Pulmonary artery endothelial cell (primary cell): ENCODE measurements at places on chromosomes 7 and 10.

DNA sequence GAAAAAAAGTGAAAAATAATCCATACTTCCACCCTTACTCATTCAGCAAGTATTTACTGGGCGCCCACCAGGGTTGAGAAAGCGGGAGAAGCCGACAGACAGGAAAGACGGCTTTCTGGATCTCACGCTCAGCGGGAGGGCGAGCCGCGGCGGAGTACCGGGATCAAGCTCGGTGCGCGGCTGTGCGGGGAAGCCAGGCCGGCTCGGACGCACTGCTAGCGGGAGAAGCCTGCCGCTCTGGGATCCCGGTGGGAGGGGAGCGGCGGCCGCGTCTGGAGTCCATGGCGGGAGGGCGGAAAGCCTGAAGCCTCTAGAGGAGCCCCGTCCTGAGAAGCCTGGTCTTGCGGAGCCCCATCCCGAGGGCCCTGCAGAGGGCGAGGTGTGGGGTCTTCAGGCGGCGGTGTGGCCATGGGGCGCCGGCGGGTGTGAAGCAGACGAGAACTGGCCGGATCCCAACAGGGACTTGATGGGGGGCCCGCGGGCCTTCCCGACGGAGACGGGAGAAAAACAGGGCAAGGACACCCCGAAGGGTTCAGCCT is 82.9 kb downstream of the VIPR2 start:
- DNase-seq: no peak

DNA sequence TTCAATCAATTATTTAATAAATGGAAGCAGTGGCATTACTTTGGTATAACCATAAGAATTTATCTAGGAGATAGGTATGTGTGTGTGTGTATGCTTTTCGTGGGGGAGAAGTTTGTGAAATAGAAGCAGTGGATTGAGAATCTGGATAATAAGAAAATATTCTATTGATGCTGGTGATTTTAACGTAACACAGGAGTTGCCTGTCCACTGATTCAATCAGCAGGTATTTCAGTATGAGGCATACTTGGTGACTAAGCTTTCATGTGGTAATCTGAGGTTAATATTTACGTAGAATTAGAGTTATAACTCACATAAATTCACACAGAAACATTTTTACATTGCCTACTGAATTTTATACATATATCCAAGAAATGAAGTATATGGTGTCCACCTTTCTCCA is 568.0 kb downstream of the ZWINT start:
- DNase-seq: no peak

DNA sequence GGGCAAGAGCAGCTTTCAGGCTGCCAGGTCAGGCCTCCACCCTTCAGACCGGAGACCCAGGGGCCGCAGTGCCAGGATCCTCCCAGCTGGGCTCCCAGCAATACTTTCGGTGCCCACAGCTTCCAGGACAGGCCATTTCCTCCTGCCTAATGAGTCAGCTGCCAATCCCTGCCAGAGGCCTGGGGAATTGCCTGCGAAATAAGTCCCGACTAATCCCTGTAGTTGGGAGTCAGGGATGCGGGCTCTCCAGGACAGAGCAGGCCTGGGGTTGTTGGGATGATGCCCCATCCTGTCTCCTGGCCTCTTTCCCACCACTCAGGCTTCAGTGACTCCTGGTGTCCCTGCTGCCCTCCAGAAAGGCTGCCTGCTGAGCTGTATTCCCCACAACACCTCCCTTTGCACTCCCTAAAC is 143.5 kb upstream of the UNC5B start:
- DNase-seq: peak; percentile 10

DNA sequence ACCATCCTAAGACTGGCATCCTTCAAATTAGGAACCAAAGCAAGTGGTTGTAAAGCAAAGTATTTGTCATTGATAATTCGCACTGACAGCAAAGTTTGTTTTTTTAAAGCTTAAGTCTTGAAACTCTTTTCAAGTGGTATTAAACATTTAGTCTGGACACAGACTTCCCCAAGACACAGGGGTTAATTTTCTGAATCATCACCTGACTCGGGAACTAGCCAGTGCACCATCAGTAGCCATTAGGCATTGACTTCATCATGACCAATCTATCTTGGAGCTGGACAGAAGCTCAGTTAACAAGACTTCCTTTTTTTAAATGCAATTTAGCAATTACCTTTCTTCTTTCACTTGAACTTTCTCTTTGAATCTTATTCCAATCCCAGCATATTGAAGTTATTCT is 210.6 kb downstream of the ZNF365 start:
- no peak for DNase-seq

- no peak for DNase-seq
Measured at GRCh38 chr7:32167256-32167655, 97.0 kb upstream of the PDE1C start.

- DNase-seq: no peak
Measured at GRCh38 chr10:5645944-5646617, 20.3 kb downstream of the ASB13 start.

- DNase-seq: no peak
Measured at GRCh38 chr7:24587853-24588252, 14.6 kb downstream of the PALS2 start.
